ENCODE measurements at places on chromosomes 4 and X.

DNA sequence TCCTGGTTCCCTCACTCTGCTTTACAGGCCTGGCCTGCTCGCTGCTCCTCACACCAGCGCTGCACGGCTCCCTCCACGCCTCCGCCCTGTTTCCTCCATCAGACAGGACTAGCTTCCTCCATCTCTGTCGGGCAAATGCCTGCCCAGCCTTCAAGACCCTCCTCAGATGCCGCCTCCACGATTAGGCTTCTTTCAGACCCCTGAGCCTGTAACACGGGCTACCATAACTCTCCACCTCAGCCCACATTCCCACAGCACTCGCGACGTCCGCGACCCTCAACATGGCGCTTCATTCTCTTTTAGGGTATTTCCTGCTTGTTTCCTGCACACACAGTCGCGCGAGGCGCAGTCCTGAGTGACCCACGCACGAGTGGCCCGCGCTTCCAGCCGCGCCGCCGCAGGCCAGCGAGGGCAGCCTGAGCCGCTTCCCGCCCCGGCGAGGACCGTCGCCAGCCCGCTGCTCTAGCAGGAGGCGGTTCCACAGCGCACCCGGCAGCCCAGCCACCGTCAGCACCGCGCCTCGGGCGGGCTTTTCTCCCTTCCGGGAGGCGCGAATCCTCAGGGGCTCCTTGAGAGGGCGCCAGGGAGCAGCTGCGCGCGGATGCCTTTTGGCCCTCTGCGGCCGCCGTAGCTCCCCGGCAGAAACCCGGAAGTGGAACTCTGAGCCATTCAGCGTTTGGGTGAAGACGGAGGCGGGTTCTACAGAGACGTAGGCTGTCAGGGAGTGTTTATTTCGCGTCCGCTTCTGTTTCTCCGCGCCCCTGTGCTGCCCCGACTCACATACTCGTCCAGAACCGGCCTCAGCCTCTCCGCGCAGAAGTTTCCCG, at the start of gene FRG1:
FRG1 (plus strand) TSS at position 695 of the 827 bp plus-strand sequence. CDS start 138 bp downstream, outside the sequence.
- DNase-seq, result no peak

DNA sequence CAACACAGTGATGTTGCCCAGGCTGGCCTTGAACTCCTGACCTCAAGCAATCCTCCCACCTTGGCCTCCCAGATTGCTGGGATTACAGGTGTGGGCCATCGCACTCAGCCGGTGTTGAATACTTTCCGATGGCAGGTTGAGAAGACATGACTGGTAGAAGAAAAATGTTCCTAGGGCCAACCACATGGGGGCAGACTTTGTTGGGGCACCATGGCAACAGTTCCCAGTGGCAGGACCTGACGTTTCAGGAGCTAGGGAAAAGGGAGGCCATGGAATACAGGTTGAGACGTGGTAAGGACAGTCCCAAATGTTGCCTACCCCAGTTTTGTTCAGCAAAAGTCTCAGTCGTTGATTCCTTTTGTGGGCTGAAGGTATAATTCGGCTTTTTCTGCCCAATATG, 134.6 kb downstream of the ASMT start:
- no peak for DNase-seq

- DNase-seq, result no peak
These were observed 184.8 kb downstream of the GBA3 start for GRCh38 chr4:22877486-22878052.

GRCh38 chr4:85084371-85085094, 118.0 kb upstream of the WDFY3 start:
- DNase-seq, result peak; percentile 5

DNA sequence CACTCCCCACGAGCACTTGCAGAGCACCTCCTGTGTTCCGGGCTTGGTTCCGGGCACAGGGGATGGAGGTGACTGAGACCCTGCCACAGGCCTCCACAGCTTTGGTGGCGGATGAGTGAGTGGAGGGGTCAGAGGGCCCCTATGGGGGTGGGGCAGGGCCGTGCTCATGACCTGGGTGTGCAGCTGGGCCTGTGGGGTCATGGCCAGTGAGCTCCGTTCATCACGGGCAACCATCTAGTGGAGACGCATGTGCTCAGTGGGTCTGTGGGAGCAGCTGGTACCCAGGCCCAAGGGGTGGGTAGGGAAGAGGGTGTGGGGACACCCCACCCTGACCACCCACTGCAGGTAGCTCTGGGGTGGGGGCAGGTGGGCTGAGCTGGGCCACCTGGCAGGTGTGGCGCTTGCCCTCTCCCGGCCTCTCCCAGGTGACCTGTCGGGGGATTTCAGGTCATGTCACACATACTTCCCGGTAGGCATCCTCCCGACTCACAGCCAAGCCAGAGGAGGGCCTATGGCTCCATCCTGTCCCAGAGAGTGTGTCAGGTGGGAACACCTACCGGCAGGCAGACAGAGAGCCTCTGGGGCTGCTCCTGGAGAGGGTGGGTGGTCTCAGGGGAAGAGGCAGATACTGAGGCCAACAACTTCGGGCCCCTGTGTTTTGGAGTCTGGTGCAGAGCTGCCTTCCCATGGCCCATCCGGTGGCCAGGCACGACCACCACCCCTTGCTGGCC, 3.6 kb downstream of the PSAPL1 start:
- DNase-seq, result no peak

DNA sequence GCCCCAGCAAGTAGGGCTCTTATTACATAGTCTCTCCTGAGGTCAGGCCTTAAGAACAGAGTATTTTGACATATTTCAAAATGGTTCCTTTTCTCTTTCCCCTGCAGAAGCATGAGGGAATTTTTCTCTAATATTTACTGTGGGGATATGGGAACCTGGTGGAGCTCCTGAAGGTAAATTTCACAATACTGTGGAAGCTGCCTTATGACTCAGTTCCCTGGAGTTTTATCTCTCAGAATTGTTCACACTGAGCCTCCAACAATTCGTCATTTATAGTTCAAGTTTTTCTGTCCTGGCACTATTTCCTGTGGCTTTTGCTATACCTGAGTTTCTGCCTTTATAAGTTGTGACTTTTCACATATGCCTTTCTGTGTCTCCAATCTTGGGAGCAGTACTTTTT, 607.2 kb upstream of the NDST4 start:
- no peak for DNase-seq
